ENCODE measurements at places on chromosomes 13 and 19.

GRCh38 chr13:40191186-40191980, 475.1 kb downstream of the FOXO1 start:
- no peak for DNase-seq

- no peak for DNase-seq
These were observed 47.6 kb upstream of the CNMD start for GRCh38 chr13:52787235-52787634.

DNA sequence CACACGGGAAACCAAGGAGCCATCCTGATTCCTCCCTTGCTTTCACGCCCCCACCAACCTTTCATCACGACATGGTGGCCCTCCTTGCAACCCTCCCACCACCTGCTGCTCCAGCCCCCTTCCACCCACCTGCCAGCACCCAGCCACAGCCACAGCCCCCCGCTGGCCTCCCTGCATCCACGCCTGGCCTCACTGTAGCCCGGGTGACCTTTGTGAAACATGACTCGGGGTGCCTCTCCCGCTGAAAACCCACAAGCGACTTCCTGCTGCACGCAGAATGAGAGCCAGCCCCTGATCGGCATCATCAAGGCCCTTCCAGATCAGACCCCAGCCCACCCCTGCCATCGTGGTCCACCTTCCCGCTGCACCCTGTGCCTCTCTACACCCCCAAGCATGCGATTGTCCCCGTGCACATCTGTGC, 14.9 kb downstream of the POP4 start:
- DNase-seq = no peak

DNA sequence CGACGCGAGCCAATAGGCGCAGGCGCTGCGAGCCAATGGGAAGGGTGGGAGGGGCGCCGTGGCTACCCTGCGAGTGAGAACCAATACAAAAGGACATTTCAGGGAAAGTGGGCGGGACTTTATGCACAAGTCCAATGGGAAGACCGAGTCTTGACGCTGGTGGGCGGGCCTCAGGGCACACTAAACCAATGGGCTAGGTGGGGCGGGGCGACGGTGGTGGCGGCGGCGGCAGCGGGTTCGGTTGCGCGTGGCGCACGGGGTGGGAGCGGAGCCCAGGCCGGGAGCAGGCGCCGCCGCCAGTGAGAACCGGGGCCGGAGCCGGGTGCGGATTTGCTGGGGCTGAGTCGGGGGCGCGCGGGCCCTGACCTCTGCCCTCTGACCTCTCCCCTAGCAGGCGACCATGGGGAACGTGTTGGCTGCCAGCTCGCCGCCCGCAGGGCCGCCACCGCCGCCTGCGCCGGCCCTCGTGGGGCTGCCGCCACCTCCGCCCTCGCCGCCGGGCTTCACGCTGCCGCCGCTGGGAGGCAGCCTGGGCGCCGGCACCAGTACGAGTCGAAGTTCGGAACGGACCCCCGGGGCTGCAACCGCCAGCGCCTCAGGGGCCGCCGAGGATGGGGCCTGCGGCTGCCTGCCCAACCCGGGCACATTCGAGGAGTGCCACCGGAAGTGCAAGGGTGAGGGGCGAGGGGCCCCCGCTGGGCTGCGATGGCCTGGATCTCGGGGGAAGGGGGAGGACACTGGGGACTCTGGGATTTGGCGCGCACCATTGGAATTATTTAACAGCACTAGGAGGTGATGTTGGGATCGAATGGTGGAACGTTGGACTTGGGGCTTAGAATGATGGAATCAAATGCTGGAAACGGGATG, at the start of gene TOMM40:
TSS of gene TOMM40 (plus strand) at position 239 of the 867 bp plus-strand sequence. CDS start at position 401, 162 bp downstream.
- peak; percentile 99 for DNase-seq

DNA sequence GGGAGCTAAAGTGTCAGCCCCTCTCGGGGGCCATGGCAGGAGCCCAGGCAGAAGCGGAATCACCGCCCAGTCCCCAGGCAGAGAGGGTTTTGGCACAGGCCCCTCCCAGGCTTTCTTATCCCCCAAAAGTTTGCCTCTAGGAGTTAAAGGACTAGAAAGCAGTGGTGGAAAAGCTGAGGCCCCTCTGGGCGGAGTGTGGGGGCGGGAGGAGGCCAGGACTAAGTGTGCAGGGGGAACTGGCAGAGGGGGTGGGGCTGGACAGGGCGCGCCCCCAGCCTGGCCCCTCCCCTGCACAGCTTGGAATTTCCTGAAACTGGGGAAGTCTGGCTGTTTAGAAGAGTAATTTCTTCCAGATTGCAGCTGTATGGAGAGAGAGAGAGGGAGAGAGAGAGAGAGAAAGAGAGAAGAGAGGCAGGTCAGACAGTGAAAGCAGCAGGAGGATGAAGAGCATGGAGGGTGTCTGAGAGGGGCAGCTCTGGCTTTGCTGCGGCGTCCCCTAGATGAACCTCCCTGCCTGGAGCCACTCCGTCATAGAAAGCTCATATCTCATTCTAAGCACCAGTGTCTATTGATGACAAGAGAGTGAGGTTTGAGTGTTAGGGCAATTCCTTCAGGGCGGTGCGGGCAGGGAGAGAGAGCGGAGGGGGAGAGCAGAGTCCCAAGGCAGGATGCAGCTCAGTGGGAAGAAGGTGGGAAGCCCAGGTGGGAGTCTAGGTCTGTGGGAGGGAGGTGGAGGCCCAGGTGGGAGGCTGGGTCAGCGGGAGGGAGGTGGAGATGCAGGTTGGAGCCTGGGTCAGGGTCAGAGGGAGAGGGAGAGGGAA, at the start of gene CDC42EP5:
TSS of gene CDC42EP5 (minus strand) at position 226 of the 821 bp plus-strand sequence. CDS start 7,749 bp downstream, outside the sequence.
- DNase-seq = peak; percentile 71

- no peak for DNase-seq
These were observed 28.6 kb upstream of the SLC15A1 start for GRCh38 chr13:98781045-98781444.

Data from GM04504 (cell line).